ENCODE measurements at places on chromosomes 1 and 21.

- DNase-seq = no peak
Observed at GRCh38 chr1:209249785-209250440, 333.6 kb upstream of the CAMK1G start.

GRCh38 chr21:38806153-38806941 lies 618 bp downstream of the ETS2 start:
- peak; percentile 43 for DNase-seq

- no peak for DNase-seq
Observed at GRCh38 chr1:222454186-222454585, 93.7 kb downstream of the HHIPL2 start.

GRCh38 chr1:205809469-205809868 lies 3.5 kb downstream of the SLC41A1 start:
- DNase-seq = no peak

GRCh38 chr1:19710825-19711611 lies 46.3 kb downstream of the HTR6 start:
- DNase-seq = no peak

DNA sequence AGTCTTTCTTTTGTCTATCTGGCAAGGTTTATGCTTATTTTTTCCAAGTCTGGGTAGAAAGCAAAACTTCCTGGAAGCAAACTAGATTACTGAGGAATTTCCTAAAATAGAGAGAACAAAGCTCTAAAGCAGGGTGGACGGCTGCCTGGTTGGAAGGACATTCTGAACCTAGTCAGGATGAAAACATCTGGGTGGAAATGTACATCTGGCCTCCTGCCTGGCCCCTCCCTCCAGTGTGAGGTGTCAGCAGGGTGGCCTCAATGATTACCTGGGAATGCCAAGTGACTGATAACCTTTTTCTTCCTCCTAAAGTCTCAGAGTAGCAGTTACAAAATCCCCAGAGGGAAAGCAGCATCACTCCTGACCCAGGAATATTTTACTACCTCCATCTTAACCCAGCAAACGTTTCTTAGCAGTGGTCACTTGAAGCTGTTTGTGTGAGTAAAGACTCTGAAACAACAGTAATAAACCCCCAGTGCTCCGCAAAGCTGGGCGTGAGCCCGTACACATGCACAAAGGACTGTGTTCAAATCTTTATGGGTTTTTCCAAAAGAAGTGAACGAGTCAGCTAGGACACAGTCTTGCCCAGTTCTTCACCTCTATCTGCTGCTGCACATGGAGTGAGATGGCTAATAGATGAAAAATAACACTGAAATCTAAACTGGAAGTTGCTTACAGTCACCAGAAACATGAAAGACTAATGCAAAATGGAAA lies 18.9 kb downstream of the ANGPTL7 start:
- no peak for DNase-seq

- DNase-seq = no peak
Observed at GRCh38 chr1:111672331-111672730, 52.7 kb downstream of the RAP1A start.

- DNase-seq = no peak
Observed at GRCh38 chr1:24329331-24329730, 10.2 kb downstream of the GRHL3 start.

GRCh38 chr1:226066415-226067078 lies 4.0 kb downstream of the H3-3A start:
- DNase-seq = no peak

- peak; percentile 52 for DNase-seq
Observed at GRCh38 chr21:34845521-34846451, 177.0 kb downstream of the CLIC6 start.

DNA sequence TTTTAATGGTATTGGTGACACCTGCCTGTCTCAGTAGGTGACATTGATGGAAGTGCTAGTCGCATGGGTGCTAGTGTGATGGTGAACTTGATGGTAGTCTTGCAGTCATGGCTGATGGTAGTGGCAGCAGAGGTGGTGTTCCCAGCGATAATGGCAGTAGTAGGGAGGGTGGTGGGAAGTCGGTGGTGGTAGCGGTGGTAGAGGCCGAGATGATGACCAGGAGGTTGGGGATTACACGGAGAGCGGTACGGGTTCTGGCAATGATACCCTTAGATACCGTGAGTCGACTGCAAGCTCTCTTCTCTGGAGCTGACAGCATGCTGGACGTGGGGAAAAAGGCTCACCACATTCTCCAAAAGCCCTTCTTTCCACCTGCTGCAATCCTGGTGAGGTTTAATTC lies 99.4 kb upstream of the SLC2A1 start:
- DNase-seq = no peak

DNA sequence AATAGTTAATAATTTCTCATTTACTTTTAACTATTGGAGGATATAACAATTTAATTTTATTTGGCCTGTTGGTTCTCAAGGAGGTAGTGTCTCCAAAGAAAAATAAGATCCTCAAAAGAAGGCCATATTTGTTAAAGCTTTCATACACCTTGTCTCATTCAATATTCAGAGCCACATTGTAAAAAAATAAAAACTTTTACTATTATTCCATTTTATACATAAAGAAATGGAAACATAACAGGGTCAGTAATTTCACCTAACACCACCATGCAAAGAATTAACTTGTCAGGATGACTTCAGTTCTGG lies 40.3 kb upstream of the KCTD3 start:
- DNase-seq = no peak

DNA sequence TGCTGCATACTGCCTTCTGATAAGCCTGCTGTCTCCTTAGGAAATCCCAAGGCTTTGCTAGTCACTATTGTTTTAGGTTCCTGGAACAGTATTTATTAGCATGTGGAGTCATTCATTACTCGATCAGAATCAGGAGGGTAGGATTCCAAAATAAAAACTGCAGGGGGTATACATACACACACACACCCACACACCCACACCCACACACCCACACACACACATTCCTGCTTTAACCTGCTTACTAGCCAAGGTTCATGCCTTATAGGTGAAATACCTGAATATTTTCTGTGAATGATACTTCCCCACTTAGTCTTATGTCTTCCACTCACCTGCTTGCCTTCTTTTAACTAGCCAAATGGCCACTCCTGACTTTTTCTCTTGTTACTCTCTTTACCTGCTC lies 325.1 kb downstream of the ADGRL2 start:
- DNase-seq = no peak

DNA sequence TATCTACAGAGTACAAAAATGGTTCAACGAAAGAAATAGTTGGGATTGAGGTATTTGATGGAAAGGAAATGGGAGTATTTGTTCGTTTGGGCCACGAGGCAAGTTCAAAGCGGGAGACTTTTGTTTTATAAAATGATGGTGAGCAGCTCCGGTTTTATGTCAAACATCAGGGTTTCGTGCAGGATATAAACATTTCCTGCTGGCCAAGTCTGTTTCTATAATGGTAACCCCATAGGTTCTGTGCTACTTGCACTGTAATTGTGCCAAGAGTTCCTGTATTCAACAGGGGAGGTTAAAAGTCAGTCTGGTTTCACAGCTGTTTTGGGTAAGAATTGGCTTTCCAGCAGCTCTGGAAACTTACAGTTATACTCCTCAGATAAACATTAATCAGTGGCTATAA lies 290.3 kb upstream of the NRIP1 start:
- DNase-seq = no peak

DNA sequence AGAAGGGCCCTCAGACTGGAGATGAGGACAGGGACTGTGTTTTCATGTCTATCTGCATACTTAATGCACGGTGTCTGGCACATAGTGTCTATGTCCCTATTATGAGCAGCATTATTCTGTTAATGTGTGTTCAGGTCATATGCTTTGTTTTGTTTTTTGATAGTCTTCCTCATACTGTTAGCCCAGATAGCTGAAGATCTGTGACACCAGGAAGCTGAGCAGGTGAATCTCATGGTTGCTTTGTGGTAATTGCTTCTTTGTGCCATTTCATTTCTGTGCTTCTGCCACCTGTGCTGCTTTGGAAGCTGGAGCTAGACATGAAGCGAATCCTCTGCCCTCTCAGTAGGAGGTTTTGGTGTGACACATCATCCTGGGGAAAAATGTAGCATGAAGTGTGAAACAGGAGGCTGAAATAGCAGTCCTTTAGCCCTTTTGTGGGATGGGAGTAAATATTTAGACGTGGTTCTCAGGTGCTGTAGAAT lies 15.8 kb downstream of the SMAP2 start:
- peak; percentile 48 for DNase-seq

GRCh38 chr1:109253803-109254620 lies 4.7 kb downstream of the CELSR2 start:
- no peak for DNase-seq

DNA sequence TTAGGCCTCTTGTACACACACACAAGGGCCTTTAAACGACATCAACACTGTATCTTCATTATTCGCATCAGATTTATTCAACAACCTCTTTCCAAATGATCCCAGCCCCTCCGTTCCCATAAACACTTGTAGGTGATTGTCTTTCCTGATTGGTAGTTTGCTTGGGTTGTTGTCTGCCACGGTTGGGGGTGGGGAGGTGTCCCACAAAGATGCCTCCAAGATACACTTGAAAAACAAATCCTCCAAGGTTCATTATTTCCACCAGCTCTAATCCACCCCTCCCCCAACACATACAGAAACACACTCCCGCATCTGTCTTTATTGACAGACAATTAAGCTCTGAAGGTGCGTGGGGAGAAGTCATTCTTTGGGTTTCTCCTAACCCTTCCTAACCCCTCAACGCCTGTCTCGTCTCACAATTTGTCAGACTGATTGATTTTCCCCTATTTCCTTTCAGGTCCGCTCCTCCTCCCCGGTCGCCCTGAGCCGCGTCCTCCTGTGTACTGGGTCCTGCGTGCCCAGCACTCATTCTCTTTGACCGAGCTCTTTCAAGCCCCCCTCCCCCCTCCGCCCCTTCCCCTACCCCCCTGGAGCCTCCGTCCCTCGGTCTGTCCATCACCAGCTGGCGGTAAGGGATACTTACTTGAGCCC lies 1.4 kb downstream of the WDR26 start:
- DNase-seq = peak; percentile 49

DNA sequence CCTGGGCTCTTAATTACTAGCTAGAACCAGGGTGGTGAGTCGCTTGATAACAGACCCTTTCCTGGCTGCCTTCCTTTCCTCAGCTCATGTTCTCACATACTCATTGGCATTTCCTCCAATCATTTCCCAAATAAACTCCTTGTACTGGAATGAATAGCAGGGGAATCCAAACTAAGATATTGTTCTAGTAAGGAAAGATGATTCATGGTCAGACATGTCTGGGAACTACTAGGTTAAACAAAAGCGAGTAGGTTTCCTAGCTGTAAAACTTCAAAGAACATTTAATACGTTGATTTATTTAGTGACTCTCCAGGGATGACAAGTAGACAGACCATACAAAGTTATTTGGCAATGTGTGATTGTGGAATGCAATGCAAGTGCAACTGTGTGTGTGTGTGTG lies 121.2 kb upstream of the KCNJ6 start:
- DNase-seq = no peak

DNA sequence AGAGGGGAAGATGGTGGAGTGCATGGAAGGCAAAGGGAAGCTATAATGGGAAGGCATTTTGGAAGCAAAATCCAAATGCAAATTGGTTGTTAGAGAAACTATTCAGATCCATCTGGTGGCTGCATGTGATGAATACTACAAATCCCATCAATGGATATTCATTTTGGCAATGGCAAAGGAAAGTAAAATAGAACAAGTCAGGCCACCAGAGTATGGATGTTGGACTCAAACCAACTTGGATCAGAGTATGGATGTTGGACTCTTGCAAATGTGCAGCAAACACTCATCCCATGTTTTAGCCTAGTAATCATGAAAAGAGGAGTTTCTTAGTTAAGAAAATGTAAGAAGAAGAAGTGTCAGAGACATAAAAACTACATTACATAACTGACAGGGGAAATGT lies 289.6 kb upstream of the DAB1 start:
- DNase-seq = no peak

- no peak for DNase-seq
Observed at GRCh38 chr1:180425952-180426351, 76.4 kb downstream of the ACBD6 start.

GRCh38 chr1:12157366-12158231 lies 9.2 kb upstream of the TNFRSF1B start:
- DNase-seq = peak; percentile 68

- no peak for DNase-seq
Observed at GRCh38 chr1:223197923-223198627, 55.0 kb upstream of the TLR5 start.

DNA sequence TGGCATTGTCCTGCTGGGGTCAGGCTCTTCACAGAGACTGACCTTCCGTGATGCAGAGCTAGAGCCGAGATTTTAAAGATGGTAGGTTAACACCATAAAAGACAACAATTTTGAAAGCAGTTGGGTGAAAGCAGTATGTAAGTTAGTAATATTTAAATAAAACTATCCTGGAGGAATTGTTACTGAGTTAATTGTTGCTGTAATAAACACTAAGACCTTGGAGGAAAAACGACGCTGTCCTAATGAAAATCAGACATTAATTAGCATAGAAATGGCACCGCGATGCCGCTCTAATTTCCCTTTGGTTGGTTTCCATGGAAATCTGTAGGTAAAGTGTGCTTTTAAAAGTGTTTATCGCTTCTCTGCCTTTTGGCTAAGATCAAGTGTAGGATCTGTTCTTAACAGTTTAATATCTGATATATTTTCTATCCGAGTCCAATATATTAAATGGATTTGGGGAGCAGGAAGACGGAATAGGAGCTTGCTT lies 745 bp upstream of the ANP32E start:
- no peak for DNase-seq

DNA sequence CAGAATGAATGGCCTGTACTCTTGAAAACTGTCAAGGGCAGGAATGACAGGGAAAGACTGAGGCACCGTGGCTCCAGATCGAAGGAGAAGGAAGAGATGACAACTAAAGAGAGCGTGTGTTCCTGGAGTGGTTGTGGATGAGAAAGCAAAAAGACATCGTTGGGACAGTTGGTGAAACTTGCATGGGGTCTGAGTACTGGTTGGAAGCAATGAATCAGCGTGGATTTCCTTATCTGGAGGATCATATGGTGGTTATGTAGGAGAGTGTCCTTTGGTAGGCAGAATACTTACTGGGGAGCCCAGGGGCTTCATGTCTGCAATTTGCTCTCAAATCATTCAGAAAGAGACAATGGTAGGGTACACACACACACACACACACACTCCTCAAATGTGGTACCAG lies 13.9 kb downstream of the LEMD1 start:
- DNase-seq = no peak

DNA sequence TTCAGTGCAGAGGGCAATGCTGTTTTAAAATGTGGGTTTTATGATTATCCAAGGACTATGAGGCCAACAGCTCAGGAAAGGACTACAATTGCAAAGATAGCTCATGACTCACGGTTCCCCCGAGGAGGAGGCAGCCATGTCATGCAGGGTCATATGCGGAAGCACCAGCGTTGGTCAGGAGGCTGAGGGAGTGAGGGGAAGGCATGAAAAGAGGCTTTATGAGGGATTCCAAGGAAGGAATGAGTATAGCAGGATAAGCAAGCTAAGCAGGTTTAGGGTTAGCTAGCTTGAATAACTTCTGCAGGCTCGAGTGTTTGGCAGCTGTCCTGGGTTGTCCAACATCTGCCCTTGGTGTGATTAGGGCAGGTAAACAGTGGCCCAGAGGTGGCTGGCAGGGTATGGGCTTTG lies 495.1 kb downstream of the SETD4 start:
- no peak for DNase-seq

- no peak for DNase-seq
Observed at GRCh38 chr1:46364612-46365011, 24.0 kb downstream of the NSUN4 start.

All from CD4-positive, alpha-beta T cell treated with Interleukin-10 for 1 hour (primary cell).